ENCODE measurements at places on chromosomes 1 and 21. TPM values are rescaled to one million over a fixed set of nuclear protein-coding genes. Genes with fewer than 3 reads are reported as not detected.

The RIMKLA gene
- total RNA-seq, result 13.6 TPM

The VCAM1 gene
- total RNA-seq, result 0.08 TPM

The MFSD2A gene
- 1.2 TPM for total RNA-seq

The PWP2 gene
- 6.8 TPM for total RNA-seq

- no peak for DNase-seq
These were observed 59.6 kb downstream of the PGBD5 start for GRCh38 chr1:230366504-230366915.

- DNase-seq, result no peak
These were observed 406.6 kb upstream of the TMPRSS15 start for GRCh38 chr21:18810136-18810535.

- peak; percentile 89 for DNase-seq
These were observed 35.6 kb upstream of the GRHL3 start for GRCh38 chr1:24283326-24284155.

- no peak for DNase-seq
These were observed 22.5 kb upstream of the PEF1 start for GRCh38 chr1:31667065-31667785.
